ENCODE measurements at places on chromosomes 3 and 15.
A peak's percentile ranks its signal among the peaks of the same experiment; 100 is the strongest.

DNA sequence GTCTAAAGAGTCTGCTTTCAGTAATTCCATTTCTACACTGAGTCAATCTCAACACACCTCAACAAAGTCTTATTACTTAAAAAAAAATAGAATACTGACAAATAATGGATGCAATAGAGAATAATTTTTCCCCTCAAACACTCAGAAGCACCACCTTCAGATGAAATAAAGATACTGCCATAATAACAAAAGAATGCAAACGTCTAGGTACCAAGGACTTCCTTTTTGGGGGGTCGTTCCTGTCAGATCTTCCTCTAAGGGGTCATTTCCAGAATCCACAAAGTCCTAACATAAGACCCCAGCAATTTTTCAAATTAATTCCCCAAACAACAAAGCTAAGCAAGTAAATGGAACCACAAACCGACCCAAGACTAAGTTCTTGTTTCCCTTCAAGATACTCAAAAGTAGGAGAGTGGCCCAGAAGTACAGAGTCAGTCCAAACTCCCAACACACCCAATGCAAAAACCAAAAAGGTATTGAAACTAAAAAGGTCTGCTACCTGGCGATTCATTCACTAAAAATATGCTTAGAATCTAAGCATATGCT is 1.3 kb downstream of the RYK start:
- peak overlapping the region; percentile 86 for H3K27ac ChIP-seq
- H3K4me1 ChIP-seq: peaks cover 14% of the 10 kb centered on the region
- no peaks in the 10 kb centered on the region for H3K36me3 ChIP-seq

DNA sequence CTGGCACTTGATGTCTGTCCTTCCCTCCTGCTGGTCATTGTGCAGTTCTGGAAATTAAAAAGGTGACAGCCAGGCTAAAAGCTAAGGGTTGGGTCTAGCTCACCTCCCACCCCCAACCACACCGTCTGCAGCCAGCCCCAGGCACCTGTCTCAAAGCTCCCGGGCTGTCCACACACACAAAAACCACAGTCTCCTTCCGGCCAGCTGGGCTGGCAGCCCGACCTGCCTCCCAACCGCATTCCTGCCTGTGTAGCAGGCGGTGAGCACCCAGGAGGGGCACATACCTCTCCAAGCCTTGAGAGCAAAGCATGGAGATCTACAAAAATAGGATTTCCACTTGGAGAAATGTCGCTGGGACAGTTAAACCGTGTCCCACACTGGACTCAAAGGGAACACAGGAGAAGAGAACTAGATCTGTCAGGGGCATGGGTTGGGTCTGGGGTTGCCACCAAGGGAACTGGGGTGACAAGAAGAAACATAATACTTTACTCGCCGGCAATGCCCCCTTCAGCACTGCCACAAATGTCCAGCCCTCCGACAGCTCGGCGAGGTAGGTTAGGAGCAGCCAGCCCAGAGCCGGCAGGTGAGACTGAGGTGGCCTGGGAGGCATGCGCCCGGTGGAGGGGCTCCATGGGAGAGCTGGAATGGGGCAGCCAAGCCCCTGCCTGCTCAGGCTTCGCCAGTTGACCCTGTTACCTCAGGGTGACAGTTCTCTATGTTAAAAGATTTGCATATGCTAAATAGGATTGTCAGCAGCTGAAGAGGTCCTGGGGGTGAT is 52.2 kb downstream of the EXOG start:
- H3K36me3 ChIP-seq: no peaks in the 10 kb centered on the region
- no peak overlapping the region for H3K4me3 ChIP-seq
- H3K27me3 ChIP-seq: no peaks in the 10 kb centered on the region
- no peaks in the 10 kb centered on the region for H3K4me1 ChIP-seq
- peak; percentile 23 for DNase-seq

DNA sequence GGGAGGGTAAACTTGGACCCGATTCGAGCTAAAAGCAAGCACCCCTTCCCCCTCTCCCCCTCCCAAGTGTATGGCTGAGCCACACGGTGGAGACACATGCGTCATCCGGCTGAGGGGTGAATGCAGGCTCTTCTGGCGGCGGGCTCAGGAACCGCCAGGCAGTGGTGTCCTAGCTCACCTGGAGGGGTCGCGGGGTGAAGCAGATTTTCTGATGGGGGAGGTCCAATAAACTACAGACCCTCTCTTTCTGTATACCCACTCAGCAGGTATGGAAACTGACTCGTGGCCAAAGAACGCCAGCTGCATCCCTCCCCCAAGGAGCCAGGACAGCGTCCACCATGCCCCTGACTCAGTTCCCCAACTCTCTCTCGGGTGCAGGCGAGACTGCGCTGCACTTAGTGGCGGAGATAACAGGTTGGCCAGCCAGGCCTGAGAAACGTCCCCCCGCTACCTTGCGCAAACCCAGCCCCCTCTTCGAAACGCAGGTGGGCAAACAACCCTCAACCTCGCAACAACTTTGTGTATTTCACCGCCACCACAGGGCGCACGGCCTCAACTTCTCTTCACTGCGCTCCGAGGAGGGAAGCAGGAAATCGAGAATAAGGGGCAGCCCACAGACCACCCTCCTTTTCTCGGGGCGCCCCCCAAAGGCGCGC is 1.3 kb downstream of the MAGI1 start:
- H3K27ac ChIP-seq: peak overlapping the region; percentile 96
- H3K36me3 ChIP-seq: no peaks in the 10 kb centered on the region
- peak overlapping the region; percentile 79 for H3K4me3 ChIP-seq
- peak; percentile 38 for DNase-seq

GRCh38 chr3:153209596-153209995 is 47.6 kb downstream of the RAP2B start:
- no peak for DNase-seq
- H3K4me1 ChIP-seq: no peaks in the 10 kb centered on the region
- H3K27me3 ChIP-seq: no peaks in the 10 kb centered on the region
- H3K36me3 ChIP-seq: no peaks in the 10 kb centered on the region

GRCh38 chr15:84979651-84980050 is 2.0 kb upstream of the PDE8A start:
- peak overlapping the region; percentile 91 for H3K4me3 ChIP-seq
- no peak for DNase-seq
- H3K36me3 ChIP-seq: no peaks in the 10 kb centered on the region
- no peak overlapping the region for H3K27ac ChIP-seq
- H3K27me3 ChIP-seq: no peaks in the 10 kb centered on the region

DNA sequence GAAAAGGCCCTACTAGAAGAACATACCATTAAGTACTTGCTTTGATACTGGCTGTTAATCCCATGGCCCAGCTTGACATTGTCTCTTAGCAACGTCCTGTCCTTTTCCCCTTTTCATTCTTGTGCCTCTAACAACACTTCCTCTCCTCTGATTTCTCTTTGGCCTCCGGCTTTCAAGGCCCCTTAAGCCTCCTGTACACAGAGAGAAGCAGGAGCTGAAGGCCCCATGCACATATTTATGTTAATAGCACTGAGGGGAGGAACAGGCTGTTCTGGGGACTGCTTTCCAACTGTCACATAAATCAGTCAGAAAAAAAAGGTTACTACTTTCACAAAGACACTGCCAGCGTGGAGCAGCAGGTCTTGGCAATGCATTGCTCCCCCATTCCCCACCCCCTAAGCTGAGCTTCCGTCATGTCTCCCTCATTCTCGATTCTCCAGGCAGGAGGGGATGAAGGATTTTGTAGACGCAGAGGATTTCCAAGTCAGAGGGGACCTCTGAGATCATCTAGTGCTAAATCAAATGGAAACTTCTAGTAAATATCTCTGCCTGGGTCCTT is 257.4 kb upstream of the ADAMTS9 start:
- H3K27me3 ChIP-seq: no peaks in the 10 kb centered on the region
- no peak overlapping the region for H3K4me3 ChIP-seq
- no peaks in the 10 kb centered on the region for H3K36me3 ChIP-seq

GRCh38 chr15:76200641-76201105 is 110.6 kb downstream of the ETFA start:
- no peaks in the 10 kb centered on the region for H3K27me3 ChIP-seq
- H3K4me3 ChIP-seq: no peak overlapping the region
- no peaks in the 10 kb centered on the region for H3K36me3 ChIP-seq
- no peaks in the 10 kb centered on the region for H3K4me1 ChIP-seq
- H3K27ac ChIP-seq: no peak overlapping the region

DNA sequence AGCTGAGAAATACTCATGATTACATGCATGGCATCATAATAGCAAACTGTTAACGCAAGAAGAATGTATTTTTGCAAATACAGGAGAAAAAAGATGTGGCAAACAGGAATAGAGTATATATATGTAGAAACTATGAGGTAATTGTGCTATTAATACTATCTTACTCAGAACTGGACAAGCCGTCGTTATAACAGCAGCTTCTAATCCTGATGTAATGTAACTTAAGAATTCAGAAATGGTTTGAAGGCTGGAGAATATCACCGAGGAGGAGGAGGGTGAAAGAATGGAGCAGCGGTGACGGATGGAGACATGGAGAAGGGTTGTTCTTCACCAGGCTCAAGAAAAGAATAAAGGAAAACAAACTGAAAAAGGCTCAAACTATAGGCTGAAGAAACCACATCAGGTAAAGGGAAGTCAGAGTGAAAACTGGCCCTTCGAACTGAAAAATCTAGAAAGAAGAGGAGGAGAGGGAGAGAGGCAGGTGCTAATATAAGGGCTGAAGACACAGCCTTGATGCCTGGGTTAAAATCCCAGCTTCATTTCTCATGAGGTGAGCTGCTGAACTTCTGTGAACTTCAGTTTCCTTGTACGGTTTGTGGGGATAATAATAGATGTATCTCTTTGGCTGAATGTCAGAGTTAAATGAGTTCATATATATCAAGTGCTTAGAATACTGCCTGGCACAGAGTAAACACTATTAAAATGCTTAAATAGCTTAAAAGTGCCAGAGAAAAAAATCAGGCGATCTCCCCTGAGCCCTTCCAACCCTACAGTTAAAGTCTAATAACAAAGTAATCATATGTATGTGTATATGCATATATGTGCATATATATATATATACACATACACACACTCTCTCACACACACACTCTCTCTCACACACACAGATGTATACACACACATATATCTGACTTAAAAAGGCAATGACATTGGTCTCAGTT is 43.9 kb downstream of the GOLIM4 start:
- H3K4me3 ChIP-seq: no peak overlapping the region
- H3K27me3 ChIP-seq: no peaks in the 10 kb centered on the region
- no peak for DNase-seq
- H3K27ac ChIP-seq: no peak overlapping the region

GRCh38 chr3:122427857-122428471 is 12.1 kb upstream of the WDR5B start:
- no peaks in the 10 kb centered on the region for H3K4me1 ChIP-seq
- no peaks in the 10 kb centered on the region for H3K27me3 ChIP-seq
- DNase-seq: no peak
- H3K36me3 ChIP-seq: peaks cover 18% of the 10 kb centered on the region

- no peak for DNase-seq
- H3K27me3 ChIP-seq: no peaks in the 10 kb centered on the region
- no peaks in the 10 kb centered on the region for H3K36me3 ChIP-seq
- H3K27ac ChIP-seq: peak overlapping the region; percentile 89
- peaks cover 35% of the 10 kb centered on the region for H3K4me1 ChIP-seq
These were observed 1.0 kb upstream of the NR2F2 start for GRCh38 chr15:96329403-96329981.

- DNase-seq: no peak
- no peak overlapping the region for H3K27ac ChIP-seq
- H3K27me3 ChIP-seq: no peaks in the 10 kb centered on the region
- H3K4me1 ChIP-seq: peaks cover 2% of the 10 kb centered on the region
- H3K4me3 ChIP-seq: no peak overlapping the region
- H3K36me3 ChIP-seq: no peaks in the 10 kb centered on the region
These were observed 388.0 kb downstream of the FOXP1 start for GRCh38 chr3:71195492-71195891.

DNA sequence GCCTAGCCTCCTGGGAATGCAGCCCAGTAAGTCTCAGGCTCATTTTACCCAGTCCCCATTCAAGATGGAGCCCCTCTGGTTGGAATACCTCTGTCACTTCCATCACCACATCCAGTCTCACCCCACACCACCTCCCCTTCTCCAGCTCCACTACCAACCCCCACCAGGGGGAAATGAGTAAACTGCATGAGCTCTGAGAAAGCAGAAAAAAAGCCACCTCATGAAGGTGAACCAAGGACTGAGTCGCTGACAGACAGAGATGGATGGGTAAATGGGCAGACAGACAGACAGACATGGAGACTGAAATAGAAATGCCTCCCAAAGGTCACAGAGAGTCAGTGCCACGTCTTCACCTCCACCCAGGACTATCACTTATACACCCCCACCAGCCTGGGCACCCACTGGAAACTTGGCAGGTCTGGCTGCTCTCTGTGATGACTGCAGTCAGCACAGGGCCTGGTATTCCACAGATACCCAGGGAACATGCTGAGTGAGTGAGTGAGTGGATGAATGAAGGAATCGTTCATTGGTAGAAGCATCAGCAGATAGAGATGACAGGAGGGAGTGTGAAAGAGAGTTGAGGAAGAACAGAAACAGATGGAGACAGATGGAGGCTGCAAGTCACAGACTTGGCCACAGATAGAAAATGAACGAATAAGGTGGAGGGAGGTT is 4.9 kb upstream of the LOXL1 start:
- no peak overlapping the region for H3K27ac ChIP-seq
- DNase-seq: no peak
- H3K4me3 ChIP-seq: no peak overlapping the region
- no peaks in the 10 kb centered on the region for H3K36me3 ChIP-seq

DNA sequence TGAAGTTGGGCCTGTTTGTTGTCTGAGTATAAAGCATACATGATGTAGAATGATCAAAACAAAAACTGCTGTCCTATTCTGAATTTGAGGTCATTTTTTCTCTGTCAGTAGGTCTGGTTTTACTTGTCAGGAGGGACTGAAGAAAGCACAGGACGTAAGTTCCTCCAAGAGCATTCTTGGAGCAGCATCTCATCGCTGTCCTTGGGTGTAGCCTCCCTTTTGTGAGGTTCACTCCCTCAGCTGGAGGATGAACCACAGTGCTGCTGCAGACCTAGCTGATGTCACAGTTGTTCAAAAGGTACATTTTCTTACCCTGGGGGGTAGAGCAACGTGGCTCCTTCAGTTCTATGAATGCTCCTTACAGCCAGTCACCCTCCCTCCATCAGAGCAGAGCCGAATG is 490.0 kb upstream of the TBL1XR1 start:
- no peaks in the 10 kb centered on the region for H3K4me1 ChIP-seq
- H3K27me3 ChIP-seq: no peaks in the 10 kb centered on the region
- no peaks in the 10 kb centered on the region for H3K36me3 ChIP-seq
- H3K4me3 ChIP-seq: no peak overlapping the region
- no peak for DNase-seq
- no peak overlapping the region for H3K27ac ChIP-seq

GRCh38 chr3:170040418-170040817 is 2.6 kb downstream of the GPR160 start:
- DNase-seq: no peak
- H3K4me3 ChIP-seq: no peak overlapping the region
- H3K27me3 ChIP-seq: peaks cover 2% of the 10 kb centered on the region
- H3K36me3 ChIP-seq: no peaks in the 10 kb centered on the region
- no peak overlapping the region for H3K27ac ChIP-seq
- peaks cover 9% of the 10 kb centered on the region for H3K4me1 ChIP-seq

DNA sequence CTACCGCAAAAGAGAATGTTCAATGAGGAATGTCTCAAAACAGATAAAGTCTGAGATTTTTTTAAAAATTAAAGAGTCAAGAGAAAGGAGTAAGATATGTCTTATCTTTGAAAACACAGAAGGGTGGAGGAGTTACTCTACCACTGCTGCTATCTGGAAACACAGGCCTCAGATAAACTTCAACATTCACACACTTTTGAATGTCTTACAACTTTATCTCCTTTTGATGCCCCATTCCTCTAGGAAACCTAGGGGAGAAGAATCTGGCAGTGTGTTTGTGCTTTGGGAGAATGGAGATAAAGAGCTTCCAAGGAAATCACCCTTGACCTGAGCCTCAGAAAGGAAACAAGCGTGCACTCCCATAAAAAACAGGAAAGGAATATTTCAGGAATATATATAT is 468.2 kb downstream of the PLOD2 start:
- no peaks in the 10 kb centered on the region for H3K27me3 ChIP-seq
- no peaks in the 10 kb centered on the region for H3K4me1 ChIP-seq
- no peak for DNase-seq
- H3K27ac ChIP-seq: no peak overlapping the region
- no peak overlapping the region for H3K4me3 ChIP-seq
- no peaks in the 10 kb centered on the region for H3K36me3 ChIP-seq

Data from liver (tissue), 10 donors.